HuH-7.5 (cell line): ENCODE measurements at places on chromosomes 2 and 18.
A peak's percentile ranks its signal among the peaks of the same experiment; 100 is the strongest.

GRCh38 chr2:54716375-54716774, 7.1 kb upstream of the EML6 start:
- DNase-seq = no peak

DNA sequence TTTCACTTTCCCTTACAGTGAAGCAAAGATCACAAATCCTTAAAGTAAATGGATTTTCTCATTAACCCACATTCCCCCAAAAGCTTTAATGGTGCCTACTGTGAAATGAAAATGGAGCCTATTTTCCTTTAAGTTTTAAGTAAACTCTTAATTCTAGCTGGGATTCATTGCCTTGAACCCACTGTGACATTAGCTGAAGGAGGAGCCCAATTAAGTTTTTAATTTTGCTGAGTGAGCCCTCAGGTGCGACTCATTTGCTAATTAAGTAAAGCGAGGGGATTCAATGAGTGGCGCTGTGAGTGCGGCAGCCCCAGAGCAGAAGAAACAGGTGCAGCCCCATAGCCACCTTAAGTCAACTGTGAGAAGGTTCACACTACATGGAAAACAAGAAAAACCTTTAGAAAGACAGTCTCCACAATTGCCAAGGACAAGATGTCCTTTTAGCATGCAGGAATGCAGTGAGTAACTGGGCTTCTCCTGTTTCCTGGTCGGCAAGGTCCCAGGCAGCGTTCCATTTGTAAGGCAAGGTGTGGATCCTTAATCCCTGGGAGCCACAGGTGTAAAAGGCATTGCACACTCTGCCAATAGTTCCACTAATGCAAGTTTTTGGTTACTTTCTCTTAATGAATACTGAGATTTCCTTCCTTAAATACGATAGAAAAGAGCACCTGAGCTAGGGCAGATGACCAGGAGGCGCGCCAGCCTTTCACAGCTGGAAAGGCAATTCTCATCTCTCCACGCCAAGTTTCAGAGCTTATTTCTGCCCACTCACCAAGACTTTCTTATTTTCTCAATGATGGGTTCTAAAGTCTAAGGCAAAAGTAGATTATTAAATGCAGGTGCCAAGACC, 87.7 kb downstream of the TMEM18 start:
- no peak for DNase-seq

GRCh38 chr2:231390667-231391066, 4.8 kb upstream of the B3GNT7 start:
- no peak for DNase-seq

DNA sequence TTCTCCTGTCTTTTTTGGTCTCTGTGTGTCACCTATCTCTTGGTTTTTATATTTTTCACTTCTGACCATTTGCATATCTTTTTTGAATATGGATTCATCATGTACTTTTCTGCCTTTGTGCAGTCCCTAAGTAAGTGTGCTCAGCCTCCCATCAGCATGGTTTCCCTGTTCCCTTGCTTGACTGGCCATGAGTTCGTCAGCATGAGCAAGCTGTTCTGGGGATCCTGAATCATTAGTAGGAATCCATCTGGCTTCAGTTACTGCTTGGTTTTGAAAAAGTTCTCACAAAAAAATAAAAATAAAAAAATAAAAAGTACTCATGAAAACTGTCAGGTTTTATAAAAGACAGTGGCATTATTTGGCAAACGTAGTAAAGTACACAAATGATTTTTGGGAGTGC, 144.1 kb downstream of the NCOA1 start:
- no peak for DNase-seq

GRCh38 chr2:97678298-97678697, 8.8 kb downstream of the C2orf92 start:
- no peak for DNase-seq

GRCh38 chr2:159035790-159036411, 67.5 kb downstream of the TANC1 start:
- peak; percentile 54 for DNase-seq

GRCh38 chr2:42360493-42360889, 526 bp downstream of the COX7A2L start:
- no peak for DNase-seq

DNA sequence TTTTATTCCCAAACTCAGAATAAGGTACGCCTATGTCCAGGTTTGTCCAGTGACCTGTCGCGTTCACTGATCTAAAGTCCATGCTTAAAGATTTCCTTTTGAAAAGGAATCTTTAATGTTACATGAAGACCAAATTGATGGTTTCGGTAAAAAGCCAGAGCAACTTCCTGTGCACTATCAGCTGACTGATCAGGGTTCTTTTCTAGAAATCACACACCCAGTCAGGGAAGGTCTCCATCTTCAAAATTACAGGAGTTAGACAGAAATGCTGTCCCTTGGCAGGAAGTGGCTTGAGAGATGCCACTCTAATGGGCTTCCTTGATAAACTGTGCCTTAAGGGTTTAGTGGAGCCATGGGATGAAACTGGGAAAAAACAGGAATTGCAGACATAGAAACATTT, 14.7 kb upstream of the ARHGAP25 start:
- DNase-seq = no peak

DNA sequence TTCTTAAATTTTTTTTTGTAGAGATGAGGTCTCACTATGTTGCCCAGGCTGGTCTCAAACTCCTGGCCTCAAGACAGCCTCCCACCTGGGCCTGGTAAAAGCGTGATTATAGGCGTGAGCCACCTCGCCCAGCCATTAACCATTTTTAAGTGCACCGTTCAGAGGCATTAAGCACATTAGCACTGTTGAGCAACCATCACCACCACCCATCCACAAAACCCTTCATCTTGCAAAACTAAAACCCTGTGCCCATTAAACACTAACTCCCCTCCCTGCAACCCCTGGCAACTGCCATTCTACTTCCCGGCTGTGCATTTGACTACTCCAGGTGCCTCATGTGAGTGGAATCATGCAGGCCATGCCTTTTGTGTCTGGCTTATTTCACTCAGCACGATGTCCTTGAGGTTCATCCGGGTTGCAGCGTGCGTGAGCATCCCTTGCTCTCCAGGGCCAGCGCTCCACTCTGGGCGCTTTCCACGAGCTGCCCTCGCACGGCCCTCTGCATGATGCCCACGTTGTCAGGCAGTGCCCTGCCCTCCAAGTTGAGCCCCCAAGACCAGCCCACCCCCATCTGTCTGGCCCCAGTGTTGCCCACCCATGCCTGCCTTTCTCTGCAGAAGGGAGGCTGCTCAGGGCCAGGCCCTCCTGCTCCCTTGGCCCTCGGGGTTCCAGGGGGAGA, 63.0 kb upstream of the GLI2 start:
- DNase-seq = no peak

DNA sequence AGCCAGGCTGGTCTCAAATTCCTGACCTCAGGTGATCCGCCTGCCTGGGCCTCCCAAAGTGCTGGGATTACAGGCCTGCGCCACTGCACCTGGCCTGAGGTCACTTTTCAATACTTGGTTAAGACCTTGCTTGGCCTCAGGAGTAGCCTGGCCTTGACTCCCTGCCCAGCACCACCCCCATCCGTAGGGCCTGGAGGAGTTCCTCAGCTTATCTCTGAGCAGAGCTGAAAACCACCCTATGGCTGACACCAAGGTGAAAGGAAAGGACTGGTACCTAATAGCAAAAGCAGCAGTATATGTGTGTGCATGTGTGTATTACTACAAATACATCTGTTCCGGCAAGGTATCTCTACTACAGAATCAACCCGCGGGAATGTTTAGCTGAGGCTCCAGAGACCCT, 56.0 kb downstream of the STEAP3 start:
- no peak for DNase-seq

GRCh38 chr2:204931562-204931961, 386.3 kb downstream of the PARD3B start:
- DNase-seq = no peak

DNA sequence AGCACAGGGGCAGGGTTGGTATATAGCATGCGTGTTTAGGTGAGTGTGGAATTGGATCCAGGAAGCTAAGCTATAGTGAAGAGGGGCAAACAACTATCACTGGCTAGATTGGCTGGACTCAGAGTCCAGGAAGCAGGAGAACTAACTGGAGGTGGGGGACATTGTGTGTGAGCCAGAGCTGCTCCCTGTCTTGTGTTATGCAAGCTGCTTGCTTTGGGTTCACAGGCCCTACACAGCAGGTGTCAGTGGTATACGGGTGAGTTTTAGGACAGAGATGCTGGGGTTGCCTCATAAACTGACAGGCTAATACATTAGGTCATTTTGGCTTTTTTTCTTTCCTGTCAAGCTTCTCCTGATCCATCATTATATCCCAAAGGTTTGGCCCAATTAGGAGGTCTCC, 87.5 kb downstream of the CCDC85A start:
- no peak for DNase-seq

DNA sequence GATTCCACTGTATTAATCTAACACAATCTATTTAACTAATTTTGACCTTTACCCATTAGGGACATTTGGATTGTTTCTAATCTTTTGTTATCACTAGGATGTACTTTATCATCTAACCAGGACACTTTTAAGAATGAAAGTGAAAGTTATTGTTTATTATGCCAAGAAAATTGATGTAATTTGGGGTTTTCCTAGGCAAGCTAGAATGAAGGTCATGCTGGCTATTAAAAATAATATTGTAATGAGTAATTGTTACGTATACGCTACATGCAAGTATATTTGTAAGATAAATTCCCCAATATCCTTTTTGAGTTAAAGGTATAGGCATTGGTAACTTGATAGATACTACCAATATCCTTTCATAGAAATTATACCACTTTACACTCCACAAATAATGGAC, 74.6 kb downstream of the COL5A2 start:
- no peak for DNase-seq

DNA sequence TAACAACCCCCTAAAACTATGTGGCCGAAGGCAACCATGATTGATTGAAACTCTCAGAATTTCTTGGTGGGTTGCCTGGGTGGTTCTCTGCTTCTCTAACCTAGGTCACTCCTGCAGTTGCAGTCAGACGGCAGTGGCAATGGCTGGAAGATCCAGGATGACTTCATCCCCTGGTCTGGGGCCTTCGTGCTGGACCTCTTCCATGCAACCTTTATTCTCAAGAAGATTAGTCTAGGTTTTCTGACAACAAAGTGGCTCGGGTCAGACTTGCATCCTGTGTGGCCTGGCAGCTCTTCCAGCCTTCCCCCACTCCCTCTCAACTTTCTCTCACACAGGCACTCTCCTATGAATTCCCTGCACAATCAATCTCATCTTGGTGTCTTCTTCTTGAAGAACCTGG, 76.4 kb downstream of the METTL4 start:
- no peak for DNase-seq

GRCh38 chr2:156189584-156189983, 142.9 kb downstream of the NR4A2 start:
- no peak for DNase-seq

- no peak for DNase-seq
Measured at GRCh38 chr2:182807319-182807718, 59.1 kb downstream of the FRZB start.

- DNase-seq = no peak
Measured at GRCh38 chr2:138565230-138565598, 63.6 kb downstream of the SPOPL start.

GRCh38 chr2:112850588-112850987, 14.0 kb upstream of the IL1B start:
- no peak for DNase-seq

GRCh38 chr2:70725505-70725904, 42.5 kb downstream of the ADD2 start:
- no peak for DNase-seq

GRCh38 chr2:158134655-158135054, 33.0 kb downstream of the UPP2 start:
- DNase-seq = no peak

DNA sequence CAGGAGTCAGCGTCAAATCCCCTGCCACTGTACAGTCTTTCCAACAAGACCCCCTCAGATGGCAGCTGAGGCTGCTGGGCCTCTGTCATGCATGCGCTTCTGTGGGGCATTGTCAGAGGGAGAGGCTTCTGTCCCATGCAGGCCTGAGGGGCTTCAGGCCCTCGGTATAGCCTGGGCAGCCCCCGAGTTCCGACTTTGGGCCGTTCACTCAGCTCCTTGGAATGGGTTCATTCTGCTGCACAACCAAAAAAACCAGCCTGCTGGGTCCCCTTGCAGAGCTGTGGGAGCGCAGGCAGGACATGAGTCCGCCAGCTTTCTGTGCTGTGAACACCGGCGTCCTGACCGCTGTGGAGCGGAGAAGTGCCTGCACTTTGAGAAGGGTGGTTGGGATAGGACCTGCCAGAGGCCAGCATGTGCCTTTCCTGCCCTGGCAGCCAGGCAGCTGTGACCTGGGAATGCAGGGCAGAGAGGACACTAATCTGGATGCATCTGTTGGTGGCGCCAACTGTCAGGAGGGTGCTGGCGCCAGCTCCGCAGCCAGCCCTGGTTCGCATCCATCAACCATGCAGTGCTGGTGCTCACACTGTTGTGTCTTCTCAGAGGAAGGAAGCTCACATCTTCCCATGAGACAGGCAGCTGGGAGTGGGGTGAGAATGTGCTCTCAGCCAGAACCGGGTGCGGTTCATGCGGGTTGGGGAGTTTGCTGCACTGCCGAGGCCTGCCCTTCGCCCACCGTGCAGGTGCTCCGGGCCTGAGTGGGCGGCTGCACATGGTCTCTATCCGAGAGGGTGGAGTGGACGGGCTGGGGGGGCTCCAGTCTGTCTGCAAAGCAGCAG, 14.3 kb downstream of the ARHGEF4 start:
- no peak for DNase-seq

- DNase-seq = no peak
Measured at GRCh38 chr2:181894381-181894780, 2.9 kb downstream of the ITPRID2 start.

- DNase-seq = no peak
Measured at GRCh38 chr2:135663148-135663700, 78.4 kb upstream of the UBXN4 start.

- DNase-seq = no peak
Measured at GRCh38 chr2:26911911-26912861, 58.3 kb upstream of the MAPRE3 start.

GRCh38 chr2:228655331-228655730, 473.8 kb upstream of the SPHKAP start:
- DNase-seq = no peak

GRCh38 chr18:58540381-58540943, 88.4 kb downstream of the ALPK2 start:
- DNase-seq = no peak

DNA sequence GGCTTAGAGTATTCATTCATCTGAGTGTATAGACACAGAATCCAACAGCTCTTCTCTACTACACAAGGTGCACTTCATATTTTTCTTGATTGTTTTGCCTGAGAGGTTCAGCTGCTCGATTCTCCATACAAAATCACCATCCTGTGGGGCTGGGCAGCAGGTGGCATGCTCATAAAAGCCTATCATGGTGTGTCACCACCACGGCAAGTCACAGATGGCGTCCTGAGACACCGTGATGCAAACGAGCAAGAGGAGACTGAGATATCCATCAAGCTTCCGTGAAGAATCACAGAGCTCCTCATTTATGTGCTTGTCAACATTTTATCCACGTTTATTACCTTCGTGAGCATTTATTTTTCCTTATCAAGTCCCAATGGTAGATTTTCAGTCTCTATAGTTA, 22.4 kb upstream of the NRP2 start:
- no peak for DNase-seq

GRCh38 chr2:144152817-144153271, 367.1 kb downstream of the ZEB2 start:
- no peak for DNase-seq
